Fibroblast of skin of right quadriceps (primary cell): ENCODE measurements at places on chromosomes 1 and 21.

DNA sequence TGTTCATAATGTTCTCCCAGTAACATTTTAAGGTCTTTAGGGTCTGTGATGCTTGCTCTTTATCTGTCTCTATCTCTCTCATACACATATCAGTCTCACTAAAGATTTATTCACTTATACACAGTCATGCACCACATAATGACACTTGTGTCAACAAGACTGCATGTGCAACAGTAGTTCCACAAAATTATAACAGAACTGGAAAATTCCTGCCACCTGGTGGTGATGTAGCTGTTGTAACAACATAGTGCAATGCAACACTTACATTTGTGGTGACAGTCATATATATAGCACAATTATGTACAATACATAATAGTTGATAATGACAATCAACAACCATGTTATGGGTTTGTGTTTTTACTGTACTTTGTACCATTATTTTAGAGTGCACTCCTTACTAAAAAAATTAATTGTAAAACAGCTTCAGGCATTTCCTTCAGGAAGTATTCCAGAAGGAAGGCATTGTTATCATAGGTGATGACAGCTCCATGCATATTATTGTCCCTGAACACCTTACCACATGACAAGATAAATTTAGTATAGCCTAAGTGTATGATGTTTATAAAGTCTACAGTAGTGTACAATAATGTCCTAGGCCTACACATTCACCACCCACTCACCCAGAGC lies 8.1 kb downstream of the TDRD5 start:
- peak; percentile 7 for DNase-seq

GRCh38 chr1:162629077-162629627 lies 3.1 kb upstream of the DDR2 start:
- DNase-seq = peak; percentile 73

GRCh38 chr1:202976633-202977032 lies 9.6 kb upstream of the CYB5R1 start:
- no peak for DNase-seq

DNA sequence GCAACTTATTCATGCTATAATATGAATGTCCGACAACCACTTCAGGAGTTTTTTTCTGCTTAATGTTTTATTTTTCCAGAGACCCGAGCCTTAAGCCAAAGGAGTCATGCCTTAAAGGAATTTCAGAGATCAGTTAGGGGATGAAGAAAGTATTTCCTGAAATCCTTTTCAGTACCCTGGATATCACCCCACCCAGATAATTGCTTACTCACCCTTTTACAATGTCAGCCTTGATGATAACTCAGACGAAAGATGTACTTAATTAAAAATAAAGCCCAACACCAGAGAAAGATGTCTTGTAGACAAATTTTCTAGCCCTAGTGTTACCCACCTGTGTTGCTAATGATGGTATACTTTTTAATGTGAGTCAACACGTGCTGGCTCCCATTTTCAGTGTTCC lies 124.1 kb downstream of the XCL2 start:
- DNase-seq = peak; percentile 49

DNA sequence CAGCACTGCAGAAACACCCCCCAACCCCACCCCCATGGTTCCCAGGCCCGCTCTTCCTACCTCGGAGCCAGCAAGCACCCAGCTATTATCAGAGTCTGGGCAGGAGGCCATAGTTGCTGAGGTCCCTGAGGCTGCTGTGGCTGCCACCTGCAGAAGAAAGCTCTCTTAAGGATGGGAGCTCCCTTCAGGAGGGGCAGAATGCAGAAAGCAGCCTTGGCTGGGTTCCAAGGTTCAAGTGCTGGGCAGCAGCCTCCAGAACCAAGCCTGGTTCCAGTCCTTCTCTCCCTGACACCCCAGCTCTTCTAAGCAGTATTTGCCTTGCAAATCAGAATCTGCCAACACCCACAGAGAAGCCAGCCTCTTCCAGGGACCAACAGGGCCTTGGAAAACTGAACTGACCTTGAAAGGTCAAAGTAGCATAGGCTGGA lies 2.3 kb downstream of the PBXIP1 start:
- no peak for DNase-seq

GRCh38 chr21:33393348-33393747 lies 9.9 kb upstream of the IFNGR2 start:
- no peak for DNase-seq

- DNase-seq = no peak
These were observed 19.5 kb downstream of the LUZP1 start for GRCh38 chr1:23149114-23149513.

- DNase-seq = no peak
These were observed 128.2 kb downstream of the EIF4G3 start for GRCh38 chr1:21048462-21048861.

GRCh38 chr1:219988387-219988786 lies 57.9 kb downstream of the EPRS1 start:
- no peak for DNase-seq

DNA sequence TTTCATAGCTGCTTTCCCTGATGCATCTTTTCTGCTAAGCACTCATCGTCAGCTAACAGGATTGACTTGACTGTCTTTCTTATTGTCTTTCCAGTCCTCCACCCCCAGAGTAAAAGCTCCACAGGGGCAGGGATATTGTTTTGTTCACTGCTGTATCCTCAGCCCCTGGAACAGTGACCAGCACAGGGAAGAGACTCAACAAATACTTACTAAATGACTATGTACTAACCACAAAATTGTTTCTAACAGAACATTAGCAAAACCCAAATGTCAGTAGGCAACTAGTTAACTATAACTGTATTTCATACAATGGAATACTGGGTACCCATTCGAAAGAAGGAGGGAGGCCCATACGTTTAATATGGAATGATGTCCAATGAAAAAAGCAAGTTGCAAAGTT lies 53.0 kb downstream of the BCAR3 start:
- no peak for DNase-seq

DNA sequence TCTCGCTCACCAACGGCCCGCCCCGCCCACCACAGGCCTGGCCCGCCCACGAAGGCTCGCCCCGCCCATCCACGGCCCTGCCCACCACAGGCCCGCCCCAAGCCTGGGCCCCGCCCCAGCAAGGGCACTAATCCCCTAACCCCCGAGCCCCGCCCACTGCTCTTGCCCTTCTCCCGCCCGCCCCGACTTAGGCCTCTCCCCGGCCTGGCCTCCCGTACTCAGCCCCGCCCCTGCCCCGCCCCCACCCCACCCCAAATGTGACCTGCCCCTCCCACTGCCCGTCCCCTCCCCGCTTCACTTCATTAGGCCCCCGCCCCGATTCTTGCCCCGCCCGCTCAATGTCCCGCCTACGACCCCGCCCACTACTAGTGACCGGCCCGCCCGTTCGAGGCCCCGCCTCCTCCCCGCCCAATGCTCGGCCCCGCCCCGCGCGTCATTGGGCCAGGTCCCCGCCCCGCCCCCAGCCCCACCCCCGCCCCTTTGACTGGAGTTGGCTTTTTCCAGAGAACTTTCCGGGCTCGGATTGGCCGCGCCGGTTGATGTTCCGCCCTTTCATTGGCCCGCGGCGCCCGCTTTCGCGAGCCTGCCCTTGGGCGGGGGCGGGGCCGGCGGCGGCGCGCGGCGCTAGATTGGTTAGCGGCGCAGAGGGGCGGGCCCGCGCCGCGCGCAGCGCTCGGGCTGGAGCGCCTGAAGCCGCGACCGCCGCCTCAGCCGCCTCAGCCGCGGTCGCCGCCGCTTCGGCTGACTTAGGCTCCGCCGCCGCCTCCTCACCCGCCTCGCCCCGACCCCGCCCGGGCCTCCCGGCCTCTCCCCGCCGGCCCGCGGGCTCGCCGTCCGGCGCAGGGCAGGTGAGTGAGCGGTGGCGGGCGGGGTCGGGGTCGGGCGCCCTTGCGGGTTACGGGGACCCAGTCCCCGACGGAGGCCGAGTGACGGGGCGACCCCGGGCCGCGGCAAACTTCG lies at the start of gene PCBP3:
Gene PCBP3, plus strand, starts transcription at position 705 of the 960 bp plus-strand sequence. CDS start 206,361 bp downstream, outside the sequence.
- peak; percentile 96 for DNase-seq

DNA sequence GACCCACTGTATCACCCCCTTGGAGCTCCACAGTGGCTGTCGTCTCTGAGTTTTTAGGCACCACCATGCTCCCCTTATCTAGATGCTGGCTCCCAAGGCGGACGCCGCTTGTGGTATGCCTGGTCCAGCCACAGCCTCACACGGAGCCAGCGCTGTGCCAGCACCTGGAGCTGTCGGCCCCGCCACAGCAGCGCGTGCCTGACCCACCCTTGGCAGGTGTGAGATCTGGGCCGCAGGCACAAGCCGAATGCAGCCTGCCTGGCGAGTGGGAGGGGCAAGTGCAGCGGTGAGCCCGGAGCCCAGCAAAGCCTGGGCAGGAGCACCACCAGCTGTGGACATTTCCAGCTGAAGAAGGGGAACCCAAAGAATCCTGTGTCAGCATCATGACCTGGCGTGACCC lies 91.9 kb upstream of the BACE2 start:
- no peak for DNase-seq

DNA sequence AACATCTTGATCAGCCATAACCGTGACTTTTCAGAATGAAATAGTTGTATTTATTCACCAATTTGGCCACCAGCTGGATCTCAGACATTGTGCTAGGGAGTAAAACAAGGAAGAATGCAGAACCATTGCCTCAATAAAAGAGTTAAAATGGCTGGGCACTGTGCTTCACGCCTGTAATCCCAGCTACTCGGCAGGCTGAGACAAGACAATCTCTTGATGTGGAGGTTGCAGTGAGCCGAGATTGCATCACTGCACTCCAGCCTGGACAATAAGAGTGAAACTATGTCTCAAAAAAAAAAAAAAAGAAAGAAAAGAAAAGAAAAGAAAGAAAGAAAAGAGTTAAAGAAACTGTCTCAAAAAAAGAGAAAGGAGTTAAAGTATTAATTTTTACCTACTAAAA lies 199.5 kb downstream of the TPR start:
- no peak for DNase-seq

GRCh38 chr1:95889400-95889799 lies 655.4 kb downstream of the RWDD3 start:
- DNase-seq = no peak

- no peak for DNase-seq
These were observed 5.6 kb upstream of the BSDC1 start for GRCh38 chr1:32399843-32400242.

GRCh38 chr1:175841738-175842187 lies 98.4 kb upstream of the TNR start:
- DNase-seq = no peak

GRCh38 chr1:49597436-49597835 lies 426.3 kb downstream of the AGBL4 start:
- no peak for DNase-seq

DNA sequence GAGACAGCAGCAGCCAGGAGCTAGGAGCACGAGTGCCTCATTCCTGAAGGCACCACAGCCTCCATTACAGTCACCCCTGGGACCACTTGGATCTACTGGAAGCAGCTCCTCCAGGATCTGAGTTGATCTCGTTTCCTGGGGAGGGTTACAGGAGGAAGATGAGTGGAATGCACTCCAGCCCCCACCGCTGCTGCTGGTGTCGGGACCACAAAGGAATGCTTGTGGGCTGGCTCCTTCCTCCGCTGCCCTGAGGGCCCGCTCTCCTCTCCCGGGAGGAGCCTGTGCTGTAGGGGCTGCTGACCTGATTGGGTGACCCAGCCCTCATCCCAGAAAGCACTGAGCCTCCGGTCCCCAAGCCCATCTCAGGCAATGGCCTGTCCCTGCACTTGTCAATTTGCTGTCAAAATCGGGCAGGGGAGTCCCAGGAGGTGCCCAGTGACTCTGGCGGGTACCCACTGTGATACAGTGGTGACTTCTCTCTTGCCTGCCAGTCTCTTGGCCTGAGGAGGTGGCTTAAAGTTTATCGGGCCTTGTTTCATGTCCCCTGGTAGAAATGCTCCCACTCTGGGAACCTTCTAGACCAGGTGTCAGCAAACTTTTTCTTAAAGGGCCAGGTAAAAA lies 23.1 kb downstream of the IL10RB start:
- peak; percentile 58 for DNase-seq

DNA sequence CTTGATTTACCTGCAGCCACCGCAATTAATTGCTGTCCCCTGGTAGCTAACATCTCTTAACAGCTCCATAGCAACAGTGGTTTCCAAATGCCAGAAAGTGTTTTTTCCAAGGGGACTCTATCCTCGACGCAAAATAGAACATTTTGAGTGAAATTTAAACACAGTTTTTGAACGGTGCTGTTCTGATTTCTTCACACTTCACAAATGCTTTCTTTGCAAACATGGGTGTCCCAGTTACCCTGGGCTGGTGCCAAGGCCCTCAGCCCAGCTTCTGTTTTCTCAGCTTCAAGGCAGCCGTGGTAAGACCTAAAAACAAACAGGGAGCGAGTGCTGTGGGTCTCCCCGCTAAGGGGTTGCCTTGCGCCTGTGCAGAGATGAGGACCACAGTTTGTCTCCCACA lies 147.3 kb upstream of the VAMP3 start:
- no peak for DNase-seq

GRCh38 chr1:208709981-208710380 lies 465.8 kb upstream of the PLXNA2 start:
- DNase-seq = no peak

DNA sequence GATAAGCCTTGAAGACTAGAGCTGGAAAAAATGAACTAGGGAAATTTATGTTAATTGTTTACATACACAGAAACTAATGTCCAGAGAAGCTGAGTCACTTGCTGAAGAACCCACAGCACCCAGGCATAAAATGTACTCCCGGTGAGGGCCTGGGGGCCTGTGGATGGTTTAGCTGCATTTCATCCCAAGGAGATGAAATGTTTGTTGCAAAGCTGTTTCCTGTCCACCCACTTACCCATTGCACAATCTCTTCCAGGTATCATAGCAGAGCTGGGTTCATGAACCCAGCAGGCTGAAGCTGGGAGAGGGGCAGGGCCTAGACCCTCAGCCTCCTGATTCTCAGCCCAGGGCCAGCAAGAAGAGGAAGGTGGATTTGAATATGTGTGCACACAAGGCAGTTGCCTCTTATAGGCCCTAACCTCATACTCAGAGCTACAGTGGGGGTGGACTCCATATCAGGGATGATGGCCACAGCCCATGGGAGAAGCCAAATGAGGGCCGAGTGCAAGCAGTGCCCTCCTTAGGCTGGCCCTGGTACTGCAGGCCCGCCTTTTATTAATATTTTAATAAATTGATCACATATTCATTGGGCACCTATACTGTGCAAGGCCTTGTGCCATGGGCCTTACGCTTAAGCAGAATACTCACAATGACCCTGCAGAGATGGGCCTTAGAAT lies 110.8 kb downstream of the LACTBL1 start:
- DNase-seq = peak; percentile 79
